ENCODE measurements at places on chromosomes 1 and 21.
A peak's percentile ranks its signal among the peaks of the same experiment; 100 is the strongest.

- no peak for DNase-seq
Measured at GRCh38 chr1:181531951-181532600, 48.8 kb downstream of the CACNA1E start.

- no peak for DNase-seq
Measured at GRCh38 chr1:221023482-221023881, 144.2 kb downstream of the HLX start.

DNA sequence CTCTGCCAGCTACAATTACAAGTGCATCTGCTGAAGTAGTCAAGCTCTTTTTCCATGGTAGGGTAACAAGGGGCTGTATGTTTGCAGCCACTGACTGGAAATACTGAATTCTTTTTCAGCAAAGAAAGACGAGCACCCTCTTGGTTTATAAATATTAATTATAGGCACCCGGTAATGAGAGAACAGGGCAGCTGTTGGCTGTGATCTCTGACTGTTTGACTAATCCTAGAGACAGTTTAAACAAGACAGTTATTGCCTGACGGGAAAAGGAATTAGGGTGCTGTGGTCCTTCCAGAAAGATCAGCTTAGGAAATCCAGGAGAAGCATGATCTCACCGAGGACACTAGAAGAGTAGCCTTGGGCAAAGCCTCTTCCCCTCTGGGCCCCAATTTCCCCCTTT, 183.7 kb upstream of the ZC3H12A start:
- DNase-seq: no peak

DNA sequence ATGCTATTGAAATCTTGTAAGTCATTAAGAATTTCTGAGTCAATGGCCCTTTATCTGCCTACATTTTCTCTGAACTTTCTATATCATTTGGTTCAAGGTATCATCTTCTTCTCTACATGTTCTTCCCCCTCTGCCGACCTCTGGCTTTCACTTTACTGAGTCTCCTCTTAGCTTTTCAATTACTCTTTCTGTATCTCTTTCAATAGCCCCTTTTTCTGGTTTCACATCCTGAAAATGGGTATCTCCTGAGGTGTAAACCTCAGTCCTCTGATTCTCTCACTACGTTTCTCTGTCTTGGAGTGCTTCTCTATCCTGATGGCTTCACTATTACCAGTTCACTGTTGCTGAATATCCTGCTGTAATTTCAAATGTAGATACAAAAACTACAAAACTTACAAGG, 98.9 kb downstream of the LYST start:
- no peak for DNase-seq

DNA sequence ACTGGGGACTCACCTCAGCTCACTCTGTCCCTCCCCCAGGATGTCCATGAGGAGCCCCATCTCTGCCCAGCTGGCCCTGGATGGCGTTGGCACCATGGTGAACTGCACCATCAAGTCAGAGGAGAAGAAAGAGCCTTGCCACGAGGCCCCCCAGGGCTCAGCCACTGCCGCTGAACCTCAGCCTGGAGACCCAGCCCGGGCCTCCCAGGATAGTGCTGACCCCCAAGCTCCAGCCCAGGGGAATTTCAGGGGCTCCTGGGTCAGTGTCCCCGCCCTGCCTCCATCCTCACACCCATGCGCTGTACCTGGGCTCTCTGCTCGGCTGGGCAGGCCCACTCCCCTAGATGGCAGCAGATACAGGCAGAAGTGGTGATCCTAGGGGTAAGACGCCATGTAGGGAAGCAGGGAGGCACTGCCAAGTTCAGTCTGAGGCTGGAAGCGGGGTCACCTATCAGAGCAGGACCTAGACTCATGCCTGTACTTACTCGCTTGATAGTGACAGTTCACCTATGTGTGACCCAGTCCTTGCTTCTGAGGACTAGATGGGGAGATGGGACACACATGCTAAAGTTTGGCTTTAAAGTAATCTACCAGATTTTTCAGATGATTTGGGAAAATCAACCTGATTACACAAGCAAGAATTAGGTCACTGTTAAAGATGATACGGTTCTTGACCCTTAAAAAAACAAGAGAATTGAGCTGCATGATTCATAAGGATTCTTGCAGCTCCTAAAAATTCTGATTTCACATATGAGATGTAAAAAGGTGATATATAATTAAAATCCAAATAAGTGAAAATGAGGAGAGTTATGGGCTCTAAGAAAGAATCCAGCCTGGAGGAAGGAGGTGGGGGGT, 38.7 kb downstream of the ETNK2 start:
- DNase-seq: no peak

- no peak for DNase-seq
Measured at GRCh38 chr1:30043256-30043655, 680.1 kb downstream of the MATN1 start.

- no peak for DNase-seq
Measured at GRCh38 chr1:46492269-46492853, 2.7 kb downstream of the DMBX1 start.

DNA sequence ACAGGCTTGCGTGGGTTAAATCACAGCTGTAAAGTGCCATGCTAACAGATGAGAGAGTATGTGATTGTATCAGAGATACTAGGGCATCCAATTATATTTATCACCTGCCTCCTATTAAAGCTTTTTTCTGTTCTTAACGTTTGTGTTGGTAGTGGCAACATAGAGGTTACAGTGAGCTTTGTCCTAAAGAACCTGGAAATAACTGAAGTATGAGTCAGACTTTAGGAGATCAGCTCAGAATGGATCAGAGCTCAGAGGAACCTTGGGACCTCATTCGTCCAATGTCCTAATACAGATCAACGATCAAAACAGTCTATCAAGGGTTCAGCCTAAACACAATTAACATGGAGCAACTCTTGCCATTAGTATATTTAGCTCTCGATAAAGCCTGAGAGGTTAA, 81.0 kb downstream of the RGS7 start:
- no peak for DNase-seq

- DNase-seq: no peak
Measured at GRCh38 chr1:82934074-82934473, 1064.9 kb downstream of the TTLL7 start.

DNA sequence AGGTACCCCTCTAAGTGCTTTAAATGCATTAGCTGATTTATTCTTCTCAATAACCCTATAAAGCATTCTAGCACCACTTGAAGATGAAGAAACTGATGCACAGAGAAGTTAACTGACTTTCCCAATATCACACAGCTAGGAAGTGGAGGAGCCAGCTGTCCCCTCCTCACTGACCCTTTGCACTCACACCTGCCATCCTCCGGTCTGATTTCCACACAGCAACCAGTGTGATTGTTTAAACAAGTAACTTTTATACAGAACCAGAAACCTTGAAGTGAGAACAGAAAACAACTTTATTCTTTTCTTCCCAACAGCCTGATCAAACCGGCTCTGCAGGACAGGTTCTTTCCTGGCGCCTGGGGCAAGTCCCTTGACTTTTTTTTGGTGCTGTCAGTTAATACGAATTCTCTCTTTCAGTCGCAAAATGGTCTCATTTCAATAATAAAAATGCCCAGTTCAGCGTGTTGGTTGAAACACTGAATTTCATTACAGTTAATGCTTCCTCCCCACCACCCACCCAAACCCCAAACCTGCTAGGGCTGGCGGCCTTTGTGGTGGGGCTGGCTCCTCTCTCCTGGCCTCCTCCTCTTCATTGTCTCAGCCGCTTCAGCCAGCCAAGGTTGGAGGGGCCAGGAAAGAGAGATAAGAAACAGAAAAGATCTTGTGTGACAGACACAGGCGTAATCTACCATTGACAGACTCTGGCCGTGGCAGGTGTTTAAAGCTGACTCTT, 26.4 kb upstream of the EEIG2 start:
- no peak for DNase-seq

DNA sequence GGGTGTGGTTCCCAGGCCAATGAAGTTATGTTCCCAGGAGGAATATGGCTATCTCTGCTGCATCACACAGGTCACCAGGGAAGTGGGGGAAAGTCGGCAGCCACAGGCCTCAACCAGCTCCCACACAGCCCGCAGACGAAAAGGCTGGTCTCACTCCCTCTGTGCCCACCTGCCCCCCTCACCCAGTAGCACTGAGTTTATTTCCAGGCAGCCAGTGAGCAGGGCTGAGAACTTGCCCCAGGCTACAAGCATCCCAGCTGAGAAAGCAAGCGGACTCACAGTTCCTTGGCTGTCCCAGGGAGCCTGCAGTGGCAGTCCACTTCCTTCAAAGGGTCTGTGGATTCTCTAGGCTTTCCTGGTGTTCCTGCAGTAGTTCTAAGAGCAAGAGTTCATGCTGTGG, 68.9 kb downstream of the SLC5A9 start:
- DNase-seq: no peak

GRCh38 chr1:76035053-76035452, 39.5 kb upstream of the ST6GALNAC3 start:
- no peak for DNase-seq

GRCh38 chr1:226494092-226494609, 54.4 kb upstream of the STUM start:
- no peak for DNase-seq

GRCh38 chr1:22711071-22711470, 432 bp downstream of the EPHB2 start:
- DNase-seq: no peak

DNA sequence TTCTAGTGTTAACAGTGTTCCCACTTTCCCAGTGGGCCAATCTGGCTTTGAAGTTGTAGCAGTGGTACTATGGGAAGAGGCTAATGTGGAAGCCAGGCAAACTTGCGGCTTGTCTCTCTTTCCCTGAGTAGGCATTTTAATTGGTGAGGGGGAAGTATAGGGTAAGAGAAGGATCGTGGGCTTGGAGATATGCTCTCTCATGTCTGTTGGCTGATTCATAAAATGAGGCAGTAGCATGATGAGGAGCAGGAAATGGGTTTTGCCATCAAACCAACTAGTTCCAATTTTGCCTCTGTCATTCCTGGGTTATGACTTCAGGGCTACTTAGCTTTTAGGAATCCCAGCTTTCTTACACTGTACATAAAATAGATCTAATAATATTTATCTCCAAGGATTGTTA, 12.1 kb downstream of the C8A start:
- DNase-seq: peak; percentile 37

GRCh38 chr1:111784273-111784901, 28.7 kb downstream of the DDX20 start:
- DNase-seq: no peak

GRCh38 chr1:55275941-55276341, 60.8 kb upstream of the USP24 start:
- DNase-seq: no peak

GRCh38 chr1:10400013-10400412, 1.1 kb downstream of the PGD start:
- DNase-seq: no peak

- DNase-seq: no peak
Measured at GRCh38 chr1:210214573-210215409, 17.8 kb upstream of the SERTAD4 start.

DNA sequence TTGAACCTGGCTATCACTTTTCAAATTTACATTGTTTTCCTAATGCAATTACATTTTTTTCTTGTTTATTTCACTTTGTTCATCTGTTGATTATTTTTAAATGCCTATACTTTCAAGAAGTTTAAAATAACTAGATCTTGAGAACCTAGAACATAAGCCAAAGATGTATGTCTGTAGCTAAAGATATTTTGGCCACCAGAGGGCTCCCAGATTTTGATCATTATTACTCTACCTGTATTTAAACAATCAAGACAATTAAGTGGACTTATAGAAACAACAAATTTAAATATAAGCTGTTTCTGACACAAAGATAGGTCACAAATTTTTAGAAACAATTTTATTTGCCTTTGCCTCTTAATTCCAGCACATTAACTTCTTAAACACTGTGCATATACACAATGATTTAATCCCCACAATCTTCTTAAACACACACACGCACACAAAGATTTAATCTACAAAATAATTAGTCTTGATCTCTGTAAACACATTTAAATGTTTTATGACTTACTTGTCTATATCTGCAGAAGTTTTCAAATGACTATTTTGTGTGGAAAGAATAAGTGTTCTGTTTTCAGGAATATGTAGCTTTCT, 380.0 kb downstream of the DSCAM start:
- DNase-seq: no peak
